ENCODE measurements at places on chromosomes 5 and 9.

DNA sequence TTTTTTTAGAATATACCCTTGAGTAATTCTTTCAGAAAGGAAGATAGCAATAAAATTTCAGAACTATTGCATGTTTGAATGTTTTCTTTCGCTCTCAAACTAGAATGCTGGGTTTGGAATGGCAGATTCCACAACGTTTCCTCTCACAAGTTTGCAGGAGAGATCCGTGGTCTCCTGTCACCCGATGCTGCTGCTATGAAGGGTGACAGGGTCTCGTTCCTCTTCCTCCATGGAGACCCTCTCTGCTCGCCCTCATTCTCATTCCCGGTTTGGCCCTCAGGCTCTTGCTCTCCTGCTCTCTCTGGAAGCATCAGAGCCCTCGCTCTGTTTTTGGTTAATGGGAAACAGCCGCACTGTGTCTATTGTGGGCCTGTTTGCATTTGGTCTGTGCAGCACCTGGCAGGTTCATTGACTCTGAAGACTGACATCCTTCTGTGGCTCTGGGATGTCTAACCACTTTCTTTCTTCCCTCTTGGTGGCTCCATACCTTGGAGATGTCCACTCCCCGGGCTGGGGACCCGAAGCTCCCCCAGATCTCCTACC, 12.6 kb upstream of the FAM163B start:
- DNase-seq, result no peak

DNA sequence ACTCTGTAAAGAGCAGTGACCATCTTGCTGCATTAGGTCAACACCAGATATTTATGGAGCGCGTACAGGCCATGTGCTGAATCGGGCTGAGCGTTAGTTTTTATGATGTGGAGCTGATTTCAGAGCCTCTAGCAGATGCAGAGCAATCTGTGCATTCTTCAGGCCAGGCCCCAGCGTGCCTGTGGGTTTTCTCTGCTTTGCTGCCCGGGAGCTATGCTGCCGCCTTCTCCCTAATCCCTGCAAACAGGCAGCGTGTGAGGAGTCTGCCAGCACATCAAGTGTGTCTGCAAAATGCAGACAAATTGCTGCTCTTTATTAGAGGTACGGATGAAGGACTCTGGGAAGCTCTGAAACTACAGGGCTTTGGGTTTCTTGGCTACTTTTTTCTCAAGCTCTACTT, 170.0 kb downstream of the NTRK2 start:
- no peak for DNase-seq

GRCh38 chr5:71828291-71829040, 109.4 kb downstream of the CARTPT start:
- DNase-seq, result no peak

DNA sequence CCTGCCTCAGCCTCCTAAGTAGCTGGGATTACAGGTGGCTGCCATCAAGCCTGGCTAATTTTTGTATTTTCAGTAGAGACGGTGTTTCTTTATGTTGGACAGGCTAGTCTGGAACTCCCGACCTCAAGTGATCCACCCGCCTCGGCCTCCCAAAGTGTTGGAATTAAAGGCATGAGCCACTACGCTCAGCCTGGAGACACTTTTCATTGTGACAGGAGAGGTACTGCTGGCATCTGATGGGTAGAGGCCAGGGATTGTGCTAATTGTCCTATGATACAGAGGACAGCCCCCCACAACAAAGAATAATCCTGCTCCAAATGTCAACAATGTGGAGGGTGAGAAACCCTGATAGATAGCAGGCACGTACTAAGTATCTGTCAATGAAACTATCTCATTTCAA, 91.3 kb upstream of the SLC25A48 start:
- DNase-seq, result no peak

DNA sequence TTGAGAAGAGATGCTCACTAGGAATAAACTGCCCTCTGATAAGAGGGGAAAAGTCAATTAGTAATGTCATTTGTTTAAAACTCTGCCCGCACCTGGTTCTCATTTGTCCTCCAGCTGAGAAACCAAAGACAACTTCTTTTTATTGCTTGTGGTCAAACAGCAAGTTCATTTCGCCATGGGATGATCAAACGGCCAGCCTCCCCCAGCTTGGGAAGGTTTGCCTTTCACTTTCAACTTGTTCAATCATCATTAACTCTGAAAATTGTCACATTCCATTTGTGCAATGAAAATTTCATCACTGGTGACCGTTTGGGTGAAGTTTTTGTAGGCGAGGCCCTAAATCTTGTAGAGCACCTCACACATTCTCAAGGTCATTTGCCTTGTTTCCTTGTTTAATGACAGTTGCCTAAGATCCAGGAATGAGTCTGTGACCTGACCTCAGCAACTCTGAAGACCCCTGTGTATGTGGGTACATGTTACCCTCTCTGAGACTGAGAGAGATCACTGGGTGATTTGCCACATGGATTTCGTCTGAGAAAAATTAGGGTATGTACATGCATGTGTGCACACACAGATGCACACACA, 117.7 kb downstream of the MARCHF3 start:
- no peak for DNase-seq

GRCh38 chr9:109277451-109277850, 43.4 kb downstream of the EPB41L4B start:
- DNase-seq, result no peak

- no peak for DNase-seq
These were observed 186.8 kb downstream of the SEMA5A start for GRCh38 chr5:9358961-9359685.

- no peak for DNase-seq
These were observed 39.4 kb downstream of the LURAP1L start for GRCh38 chr9:12813960-12814876.

All from stimulated activated CD8-positive, alpha-beta memory T cell treated with anti-CD3 and anti-CD28 coated beads, Interleukin-4, amount 100 ng/mL, for 1 hour (primary cell).